ENCODE measurements at places on chromosomes 5 and 9.

GRCh38 chr9:114694719-114695269 lies 12.8 kb upstream of the TEX48 start:
- DNase-seq: no peak

GRCh38 chr5:145975361-145976066 lies 39.1 kb downstream of the SH3RF2 start:
- peak; percentile 99 for DNase-seq

- no peak for DNase-seq
Observed at GRCh38 chr9:89493671-89494070, 4.2 kb downstream of the SEMA4D start.

GRCh38 chr5:81750308-81751008 lies 439 bp downstream of the SSBP2 start:
- DNase-seq: peak; percentile 24

DNA sequence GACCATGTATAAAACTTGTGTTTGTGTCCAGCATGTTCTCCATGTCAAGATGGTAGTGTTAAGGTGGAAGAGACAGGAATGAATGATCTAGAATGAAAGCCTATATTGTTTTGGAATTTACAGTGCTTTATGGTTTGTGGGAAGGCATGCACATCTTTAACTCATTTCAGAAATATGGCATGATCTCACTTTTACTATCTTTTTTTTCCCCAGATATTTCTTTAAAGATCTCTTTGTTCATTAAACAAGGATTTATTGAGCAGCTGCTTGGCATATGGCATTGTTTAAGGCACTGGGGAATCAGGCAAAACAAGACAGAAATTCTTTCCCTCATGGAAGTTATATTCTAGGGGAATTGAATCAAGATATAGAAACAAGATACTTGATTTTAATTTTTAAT lies 51.7 kb downstream of the SLC12A2 start:
- no peak for DNase-seq

DNA sequence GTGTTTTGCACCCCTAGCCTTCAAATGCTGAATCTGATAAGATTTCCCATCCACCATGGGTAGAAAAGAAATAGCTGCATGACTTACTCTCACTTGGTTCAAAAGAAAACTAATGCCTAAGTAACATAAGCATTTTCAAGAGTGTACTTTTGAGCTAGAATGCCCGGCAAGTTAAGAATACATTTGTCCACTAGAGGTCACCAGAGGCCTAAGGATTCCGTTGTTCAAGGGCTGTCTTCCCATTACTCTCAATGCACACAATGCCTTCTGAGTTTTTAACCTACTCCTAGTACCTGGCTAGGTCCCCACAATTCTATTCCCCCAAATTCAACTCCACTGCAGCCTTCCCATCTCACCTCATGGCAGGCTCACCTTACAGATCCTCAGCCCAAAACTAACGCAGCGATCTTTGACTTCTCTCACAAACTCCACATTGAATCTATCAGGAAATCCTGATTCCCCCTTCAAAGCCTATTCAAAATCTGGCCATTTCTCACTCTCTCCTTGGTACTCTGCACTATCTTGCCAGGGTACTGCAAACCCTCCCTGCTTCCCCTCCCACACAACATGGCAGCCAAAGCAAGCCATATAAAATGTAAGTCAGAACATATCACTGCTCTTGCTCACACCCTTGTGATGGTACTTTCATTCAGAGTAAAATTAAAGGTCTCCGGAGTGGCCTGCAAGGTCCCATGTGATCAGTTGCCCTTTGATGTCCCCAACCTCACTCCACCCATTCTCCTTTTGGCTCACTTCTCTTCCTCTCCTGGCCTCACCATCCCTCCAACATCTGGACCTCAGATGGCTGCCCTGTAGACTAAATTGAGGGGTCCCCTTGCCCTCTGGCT lies 13.4 kb downstream of the OXCT1 start:
- DNase-seq: peak; percentile 59

DNA sequence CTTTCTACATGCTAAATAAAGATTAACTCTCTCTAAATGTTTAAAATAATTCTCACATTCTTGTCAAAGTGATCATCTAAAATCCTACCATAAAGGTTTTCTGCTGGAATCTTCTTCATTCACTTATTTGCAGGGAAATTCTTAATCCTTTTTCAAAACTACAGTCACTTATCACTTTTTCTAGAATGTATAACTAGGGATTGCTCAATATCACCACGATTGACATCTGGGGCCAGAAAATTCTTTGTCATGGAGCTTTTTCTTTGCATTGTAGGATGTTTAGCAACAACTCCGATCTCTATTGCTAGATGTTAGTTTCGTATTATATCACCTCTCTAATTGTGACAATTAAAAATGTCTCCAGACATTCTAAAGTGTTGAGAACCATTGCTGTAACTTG lies 344.9 kb upstream of the PIK3R1 start:
- no peak for DNase-seq

DNA sequence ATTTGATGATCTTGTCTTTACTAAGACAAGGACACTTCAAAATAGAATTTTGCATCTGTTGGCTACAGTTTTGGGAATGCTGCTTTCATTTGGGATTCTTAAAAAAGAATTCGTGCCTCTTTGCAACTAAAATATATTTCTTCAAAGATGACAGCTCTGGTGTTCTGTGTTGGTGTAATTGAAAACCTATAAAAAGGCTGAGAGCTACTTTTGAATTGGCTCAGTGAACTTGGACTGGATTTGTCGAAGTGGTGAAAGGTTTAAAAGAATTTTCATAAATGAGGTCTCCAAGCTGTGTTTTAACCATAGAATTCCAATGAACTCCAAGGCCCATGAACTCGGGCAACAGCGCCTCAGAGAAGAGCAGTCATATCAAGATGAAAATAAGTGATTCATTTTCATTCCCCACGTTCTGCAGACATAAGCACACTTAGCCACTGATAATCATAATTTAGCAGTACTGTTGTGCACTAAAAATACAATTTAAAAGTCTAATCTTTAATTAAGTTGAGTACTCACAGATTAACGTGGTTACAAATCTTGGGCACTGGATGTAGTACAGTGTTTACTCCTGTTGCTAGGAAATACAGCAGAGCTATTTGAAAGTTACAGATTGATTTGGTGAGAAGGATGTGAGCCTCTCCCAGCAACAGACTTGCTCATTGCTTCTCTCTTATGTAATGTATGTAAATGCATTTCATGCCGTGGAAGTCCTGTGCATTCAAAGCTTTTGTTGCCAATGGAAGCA lies 10.9 kb downstream of the SNCAIP start:
- peak; percentile 8 for DNase-seq

- peak; percentile 56 for DNase-seq
Observed at GRCh38 chr9:32550150-32550561, 2.0 kb upstream of the SMIM27 start.

- DNase-seq: no peak
Observed at GRCh38 chr9:124792257-124793014, 15.5 kb downstream of the OLFML2A start.

GRCh38 chr9:111610149-111610548 lies 10.7 kb upstream of the PTGR1 start:
- DNase-seq: no peak

DNA sequence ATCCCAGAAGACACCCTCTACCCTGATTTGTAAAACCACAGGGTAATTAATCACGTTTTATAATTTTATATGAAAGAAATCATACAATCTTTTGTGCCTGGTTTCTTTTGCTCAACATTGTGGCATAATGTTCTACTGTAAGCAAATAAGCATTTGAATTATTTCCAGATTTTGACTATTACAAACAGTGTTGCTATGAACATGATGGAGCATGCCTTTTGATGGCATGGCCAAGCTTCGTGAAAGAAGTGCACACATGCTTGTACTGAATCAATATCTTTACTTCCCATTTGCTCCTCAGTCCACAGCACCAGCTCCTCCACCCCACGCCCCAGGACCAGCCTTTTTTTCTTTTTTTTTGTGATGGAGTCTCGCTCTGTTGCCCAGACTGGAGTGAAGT lies 29.9 kb downstream of the ACSL6 start:
- no peak for DNase-seq

DNA sequence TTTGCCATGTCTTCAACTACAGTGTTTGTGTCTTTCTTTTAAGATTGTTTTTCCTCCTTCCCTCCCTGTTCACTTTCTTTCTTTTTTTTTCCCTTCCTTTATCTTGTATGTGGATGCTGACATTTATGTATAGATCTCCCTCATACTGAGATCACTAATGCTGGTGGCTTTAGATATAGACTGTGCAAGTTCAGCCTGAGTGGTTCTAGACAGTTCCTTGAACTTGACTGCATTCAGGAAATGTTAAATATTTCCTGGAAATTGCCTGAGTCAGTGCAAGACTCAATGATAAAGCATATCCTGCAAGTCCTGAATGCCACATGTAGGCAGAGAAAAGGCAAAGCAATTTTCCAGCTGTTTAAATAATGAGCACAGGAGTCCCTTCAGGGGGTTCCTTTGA lies 182.5 kb upstream of the NR3C1 start:
- peak; percentile 80 for DNase-seq

DNA sequence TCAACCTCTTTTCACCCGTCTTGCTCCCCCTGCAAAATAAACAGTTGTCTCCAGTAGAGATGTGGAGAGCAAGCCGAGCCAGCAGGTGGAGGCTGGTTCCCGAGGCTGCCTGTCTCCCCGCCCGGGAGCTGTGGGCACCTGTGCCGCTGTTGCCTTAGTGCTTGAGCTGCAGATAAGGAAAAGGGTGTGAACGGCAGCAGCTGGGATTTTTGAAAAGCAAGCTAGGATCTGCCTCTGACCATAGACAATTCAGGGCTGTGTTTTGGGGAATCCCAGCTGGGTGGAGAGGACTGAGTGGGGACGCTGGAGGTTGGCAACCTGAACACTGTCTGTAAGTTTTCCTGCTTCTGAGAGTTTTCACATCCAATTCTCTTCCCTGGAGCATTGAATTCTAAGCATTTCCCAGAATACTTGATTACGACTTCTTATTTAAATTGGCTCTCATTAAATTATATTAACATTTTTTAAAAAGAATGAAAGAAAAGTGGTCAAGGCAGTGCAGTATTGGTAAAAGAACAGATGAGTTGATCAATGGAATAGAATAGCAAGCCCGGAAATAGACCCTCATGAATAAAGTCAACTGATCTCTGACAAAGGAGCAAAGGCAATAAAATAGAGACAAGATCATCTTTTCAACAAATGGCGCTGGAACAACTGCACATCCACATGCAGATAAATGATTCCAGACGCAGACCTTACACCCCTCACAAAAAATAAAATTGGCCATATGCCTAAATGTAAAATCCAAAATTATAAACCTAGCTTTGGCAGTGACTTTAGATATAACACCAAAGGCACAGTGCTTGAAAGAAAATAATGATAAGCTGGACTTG lies 9.7 kb downstream of the WNK2 start:
- DNase-seq: no peak

GRCh38 chr5:96142786-96143434 lies 181.3 kb upstream of the ELL2 start:
- DNase-seq: no peak

- no peak for DNase-seq
Observed at GRCh38 chr5:106459541-106459940, 1211.2 kb downstream of the EFNA5 start.

- no peak for DNase-seq
Observed at GRCh38 chr5:38553001-38553521, 3.4 kb downstream of the LIFR start.

DNA sequence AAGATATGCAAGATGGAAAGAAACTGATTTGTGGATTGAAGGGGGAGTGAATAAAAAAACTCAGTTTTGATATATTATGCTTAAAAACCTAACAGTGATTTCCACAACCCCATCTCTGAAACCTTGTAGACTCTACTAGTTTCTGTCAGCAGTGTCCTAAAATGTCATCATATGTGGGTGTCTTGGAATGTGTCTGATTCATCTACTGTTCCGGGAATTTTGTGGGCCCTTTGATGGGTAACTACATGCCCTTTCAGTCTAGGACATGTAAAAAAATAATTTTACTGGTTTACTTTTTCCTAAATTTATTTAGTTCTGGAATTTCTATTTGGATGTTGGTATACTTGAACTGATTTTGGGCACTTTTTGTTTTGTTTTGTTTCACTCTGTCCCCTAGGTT lies 118.9 kb upstream of the NMUR2 start:
- no peak for DNase-seq

GRCh38 chr5:173318881-173319620 lies 9.2 kb downstream of the STC2 start:
- peak; percentile 77 for DNase-seq

DNA sequence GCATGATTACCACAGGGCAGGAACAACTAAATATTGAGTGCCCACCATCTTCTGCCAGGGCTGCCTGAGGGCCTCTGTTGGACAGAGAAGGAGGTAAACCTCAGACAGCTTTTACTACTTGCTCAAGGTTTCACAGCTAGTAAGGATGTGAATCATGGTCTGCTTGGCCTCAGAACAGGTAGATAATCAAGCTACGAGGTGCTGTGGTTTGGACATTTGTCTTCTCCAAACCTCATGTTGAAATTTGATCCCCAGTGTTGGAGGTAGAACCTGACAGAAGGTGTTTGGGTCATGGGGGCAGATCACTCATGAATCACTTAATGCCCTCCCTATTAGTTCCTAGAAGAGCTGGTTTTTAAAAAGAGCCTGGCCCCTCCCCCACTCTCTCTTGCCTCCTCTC lies 541.2 kb upstream of the TRPC7 start:
- peak; percentile 51 for DNase-seq

GRCh38 chr9:108133101-108133500 lies 643.5 kb upstream of the KLF4 start:
- DNase-seq: no peak

DNA sequence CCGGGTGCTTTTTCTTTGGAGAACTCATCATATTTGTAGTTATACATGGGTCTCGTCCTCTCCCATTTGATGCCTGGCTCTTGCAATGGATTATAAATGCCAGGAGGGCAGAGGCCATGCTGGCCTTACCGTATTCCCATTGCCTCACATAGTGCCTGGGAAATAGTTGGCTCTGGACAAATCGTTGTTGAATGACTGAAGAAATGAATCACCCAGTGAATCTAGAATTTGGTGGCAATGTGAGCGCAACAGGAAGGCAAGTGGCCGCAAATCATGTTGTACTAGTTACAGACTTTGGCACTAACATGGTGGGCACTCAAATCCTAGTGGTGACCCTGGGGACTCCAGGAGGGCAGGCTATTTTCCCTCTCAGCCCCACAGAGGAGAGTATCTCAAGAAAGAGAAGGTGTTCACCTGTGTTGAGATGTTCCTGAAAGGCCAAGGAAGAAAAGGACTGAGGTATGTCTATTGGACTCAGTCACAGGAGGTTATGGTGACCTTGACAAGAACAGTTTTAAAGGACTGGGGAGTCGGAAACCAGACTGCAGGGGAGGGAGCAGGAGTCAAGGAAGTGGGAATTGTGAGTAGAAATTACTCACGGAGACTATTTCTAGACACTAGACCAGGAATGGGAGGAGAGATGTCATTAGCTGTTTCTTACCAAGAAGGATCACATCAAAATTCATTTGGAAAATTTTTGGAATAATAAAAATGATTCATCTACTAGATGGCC lies 61.7 kb upstream of the COL15A1 start:
- no peak for DNase-seq

GRCh38 chr5:149756354-149756753 lies 26.2 kb downstream of the PPARGC1B start:
- DNase-seq: no peak

GRCh38 chr5:51806677-51807076 lies 423.4 kb downstream of the ISL1 start:
- peak; percentile 21 for DNase-seq

GRCh38 chr5:135842737-135843136 lies 8.3 kb downstream of the SLC25A48 start:
- DNase-seq: no peak
